ENCODE measurements at places on chromosomes 4 and X.
A peak's percentile ranks its signal among the peaks of the same experiment; 100 is the strongest.

DNA sequence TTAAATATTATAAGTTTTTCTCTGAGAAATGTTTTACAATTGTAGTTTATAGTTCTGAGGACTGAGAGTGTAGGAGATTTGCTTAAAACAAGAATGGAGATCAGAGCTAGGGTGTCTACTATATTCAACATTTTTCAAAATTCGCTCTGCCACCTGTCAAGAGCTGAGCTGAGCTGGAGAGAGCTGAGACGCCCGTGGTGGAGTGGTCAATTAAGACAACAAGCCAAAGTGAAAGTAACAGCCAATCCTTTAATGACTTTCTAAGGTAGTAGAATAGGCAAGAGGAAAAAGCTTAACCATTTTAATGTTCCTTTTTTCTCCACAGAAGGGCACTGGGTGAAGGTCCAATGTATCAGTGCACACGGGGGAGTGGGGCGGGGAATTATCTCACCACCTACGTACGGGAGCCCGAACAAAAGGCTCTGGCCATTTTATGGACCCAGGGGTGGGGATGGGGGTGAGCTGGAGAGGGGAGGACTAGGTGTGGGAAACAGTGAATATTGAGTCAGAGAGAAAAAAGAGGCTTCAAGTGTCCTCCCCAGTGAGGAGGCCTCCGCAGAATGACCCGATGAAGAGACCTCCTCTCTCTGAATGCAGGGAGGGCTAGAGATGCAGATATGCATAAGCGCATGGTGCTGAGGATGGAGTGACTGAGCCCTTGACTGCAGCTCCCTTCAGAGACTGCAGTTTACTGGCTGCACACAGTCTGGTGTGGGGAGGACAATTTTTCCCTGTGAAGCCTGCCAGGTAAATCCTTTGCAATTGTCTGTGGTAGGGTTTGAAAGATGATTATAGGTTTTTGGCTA is 60.8 kb downstream of the SPCS3 start:
- DNase-seq = no peak

DNA sequence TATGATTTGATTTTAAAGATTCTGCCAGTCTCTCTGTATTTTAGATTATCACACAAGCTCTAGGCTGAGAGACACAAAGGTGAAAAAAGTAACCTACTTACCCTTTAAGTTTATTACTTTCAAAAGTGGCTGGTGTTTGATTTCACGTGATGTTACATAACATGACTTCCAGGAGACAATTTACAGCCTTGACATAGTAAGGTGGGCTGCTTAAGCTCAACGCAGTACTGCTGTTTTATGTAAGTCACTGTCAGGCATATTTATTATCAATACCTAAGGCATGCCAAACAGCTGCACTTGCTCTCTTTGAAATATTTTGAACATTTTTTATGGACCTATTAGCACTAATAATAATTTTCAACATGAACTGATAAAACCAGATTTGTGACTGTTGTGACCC is 451.5 kb upstream of the FAM241A start:
- no peak for DNase-seq

- no peak for DNase-seq
These were observed 63.7 kb upstream of the FMR1 start for GRCh38 chrX:147847999-147848398.

DNA sequence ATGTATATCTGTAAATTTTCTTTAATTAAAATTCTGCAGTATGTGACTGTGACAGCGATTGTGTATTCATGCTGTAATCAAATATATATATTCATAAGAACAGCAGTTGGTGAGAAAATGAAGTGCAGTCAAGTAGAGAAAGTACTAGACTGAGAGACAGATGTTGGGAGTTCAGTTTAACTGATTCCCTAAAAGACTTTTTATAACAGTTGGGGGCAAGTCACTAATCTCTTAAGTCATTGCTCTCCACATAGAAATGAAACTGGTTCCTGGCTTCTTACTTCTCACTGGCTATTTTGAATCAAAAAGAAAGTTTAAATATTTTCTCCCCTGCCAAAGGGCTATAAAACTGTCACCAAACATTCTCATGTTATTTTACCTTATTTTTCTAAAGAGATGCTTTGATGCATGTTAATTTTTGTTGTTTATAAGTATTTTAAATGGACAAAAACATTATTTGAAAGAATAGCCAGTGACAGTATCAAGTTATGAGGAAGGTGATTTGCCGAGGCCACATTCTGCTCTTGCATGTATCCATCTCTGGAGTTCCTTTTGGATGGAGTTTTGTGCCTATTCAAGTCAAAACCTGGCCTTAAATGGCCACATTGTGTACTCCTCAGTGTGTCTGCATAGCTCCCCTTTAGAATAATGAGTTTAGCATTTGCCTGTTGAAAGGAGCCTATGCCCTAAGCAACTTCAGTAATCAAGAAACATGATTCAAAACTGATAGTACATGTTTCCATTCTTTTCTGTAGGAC is 30.8 kb downstream of the EXOC1 start:
- DNase-seq = no peak

GRCh38 chr4:118284169-118284568 is 68.6 kb downstream of the PRSS12 start:
- DNase-seq = no peak

DNA sequence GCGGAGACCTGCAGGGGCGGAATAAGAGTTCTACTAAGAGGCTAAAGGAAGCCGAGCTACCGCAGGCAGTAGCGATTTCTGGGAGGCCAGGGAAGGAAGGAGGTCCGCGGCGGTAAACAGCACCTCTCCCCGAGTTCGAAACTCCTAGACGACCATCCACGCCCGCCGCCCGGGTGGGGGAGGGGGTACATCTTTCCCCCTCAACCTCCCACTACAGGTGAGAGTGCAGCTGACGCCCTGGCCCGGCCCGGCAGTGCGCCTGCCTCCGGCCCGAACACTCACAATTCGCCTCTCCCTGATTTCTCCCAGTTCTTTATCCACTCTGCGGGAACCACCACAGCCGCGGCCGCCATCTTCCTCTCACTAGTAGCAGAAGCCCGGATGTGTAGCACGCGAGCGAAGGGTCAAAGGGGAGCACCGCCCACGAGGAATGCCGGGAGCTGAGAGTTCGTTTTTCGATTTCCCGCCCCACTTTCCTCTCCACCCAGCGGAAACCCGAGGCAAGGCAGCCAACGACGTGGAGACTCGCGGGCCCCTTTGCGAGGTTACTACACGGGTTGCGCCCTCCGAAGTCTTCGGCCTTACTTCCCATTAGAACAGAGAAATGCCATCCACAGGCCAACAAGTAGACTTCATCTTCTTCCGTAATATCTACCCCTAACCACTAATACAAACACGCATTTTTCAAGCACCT is at the start of gene THOC2:
THOC2 (minus strand) TSS at position 383 of the 694 bp plus-strand sequence; CDS start at position 353, 30 bp downstream.
- DNase-seq = peak; percentile 74

DNA sequence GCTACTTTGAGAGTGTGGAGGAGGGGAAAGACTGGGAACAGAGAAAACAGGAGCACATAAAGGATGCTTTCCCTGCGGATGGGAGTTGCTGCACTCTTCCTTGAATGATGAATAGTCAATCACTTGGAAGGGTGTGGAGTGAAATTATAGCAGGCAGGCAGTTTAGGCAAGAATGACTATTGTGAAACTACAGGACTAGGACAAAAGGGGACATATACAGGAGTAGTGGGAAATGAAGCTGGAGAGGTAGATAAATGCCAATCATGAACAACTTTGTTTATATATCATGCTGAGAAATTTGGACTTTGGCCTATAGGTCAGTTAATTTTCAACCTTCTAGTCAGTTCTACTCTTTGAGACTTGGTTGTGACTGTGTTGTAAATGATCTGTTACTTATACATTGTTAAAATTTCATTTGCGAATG is 76.9 kb downstream of the PAQR3 start:
- no peak for DNase-seq

GRCh38 chr4:125368146-125368545 is 53.4 kb downstream of the FAT4 start:
- peak; percentile 9 for DNase-seq

- DNase-seq = peak; percentile 80
These were observed 135.5 kb downstream of the AFAP1 start for GRCh38 chr4:7803992-7804755.

- DNase-seq = no peak
These were observed 53.8 kb upstream of the GPR78 start for GRCh38 chr4:8526363-8526855.
